Psoas muscle (tissue), 8 donors: ENCODE measurements at places on chromosomes 1 and 21. TPM values are rescaled to one million over a fixed set of nuclear protein-coding genes. Genes with fewer than 3 reads are reported as not detected.
A peak's percentile ranks its signal among the peaks of the same experiment; 100 is the strongest.

SLC9C2 gene
- not detected for total RNA-seq

FNDC5 gene
- total RNA-seq = 78.3 TPM

DNA sequence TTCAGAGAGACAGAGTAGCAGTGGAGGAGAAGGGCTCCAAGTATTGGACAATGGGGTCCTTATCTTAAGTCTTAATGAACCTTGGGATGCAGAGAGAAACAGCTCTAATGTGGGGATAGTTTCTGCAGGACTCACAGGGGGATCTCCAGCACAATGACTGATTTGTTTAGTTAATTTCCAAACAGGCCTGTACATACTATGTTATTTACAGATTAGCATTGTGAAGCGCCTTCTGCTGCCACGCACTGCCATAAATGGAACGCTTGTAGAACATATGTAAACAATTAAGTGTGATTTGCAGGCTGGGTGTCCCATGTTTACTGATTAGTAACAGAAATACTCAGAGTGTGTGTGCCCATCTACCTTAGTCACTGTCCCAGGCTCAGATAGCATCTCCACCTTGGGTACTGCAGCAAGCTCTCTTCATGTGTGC lies 56.1 kb downstream of the NTPCR start:
- DNase-seq = no peak

GRCh38 chr1:29861446-29861845 lies 625.1 kb downstream of the PTPRU start:
- no peak for DNase-seq

- no peak for DNase-seq
Measured at GRCh38 chr1:110056776-110057175, 13.7 kb downstream of the ALX3 start.

ZNF695 gene
- not detected for total RNA-seq

DNA sequence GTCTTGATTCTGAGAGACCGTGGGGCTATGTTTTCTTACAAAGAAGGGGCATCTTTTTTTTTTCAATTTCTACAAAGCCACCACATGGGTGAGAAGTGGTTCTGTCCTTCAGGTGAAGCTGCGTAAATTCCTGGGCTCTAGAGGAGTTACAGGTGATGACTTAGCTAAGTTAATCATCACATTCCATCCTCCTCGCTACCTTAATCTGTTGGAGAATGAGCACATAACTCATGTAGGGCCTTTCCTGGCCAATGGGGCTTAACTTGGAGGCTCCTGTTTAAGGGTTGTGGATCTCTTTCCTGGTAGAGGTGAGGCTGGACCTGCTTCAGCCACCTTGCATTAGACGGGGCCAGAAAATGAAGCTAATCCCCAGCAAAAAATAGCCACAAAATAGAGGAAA lies 19.9 kb downstream of the REG4 start:
- DNase-seq = no peak

DNA sequence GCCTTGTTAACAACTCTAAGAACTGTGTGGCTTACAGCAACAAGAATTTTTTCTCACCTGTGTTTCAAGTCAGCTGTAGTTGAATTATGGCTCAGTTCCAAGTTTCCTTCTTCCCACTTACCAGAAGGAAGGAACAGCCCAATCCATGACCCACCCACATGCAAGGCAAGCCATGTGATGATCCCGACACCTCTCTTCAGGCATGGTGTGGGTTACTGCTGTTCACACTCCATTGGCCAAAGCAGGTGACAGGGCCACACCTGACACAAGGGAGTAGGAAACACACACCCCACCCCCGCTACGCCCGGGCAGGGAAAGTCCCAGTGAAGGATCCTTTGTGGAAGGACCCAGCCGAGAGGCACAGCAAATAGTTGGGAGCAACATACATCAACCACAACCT lies 36.3 kb downstream of the KCNJ15 start:
- no peak for DNase-seq

PADI4 gene
- total RNA-seq = not detected

GRCh38 chr1:29450591-29450990 lies 214.3 kb downstream of the PTPRU start:
- no peak for DNase-seq

- DNase-seq = no peak
Measured at GRCh38 chr1:36080236-36080635, 3.7 kb upstream of the TEKT2 start.

DNA sequence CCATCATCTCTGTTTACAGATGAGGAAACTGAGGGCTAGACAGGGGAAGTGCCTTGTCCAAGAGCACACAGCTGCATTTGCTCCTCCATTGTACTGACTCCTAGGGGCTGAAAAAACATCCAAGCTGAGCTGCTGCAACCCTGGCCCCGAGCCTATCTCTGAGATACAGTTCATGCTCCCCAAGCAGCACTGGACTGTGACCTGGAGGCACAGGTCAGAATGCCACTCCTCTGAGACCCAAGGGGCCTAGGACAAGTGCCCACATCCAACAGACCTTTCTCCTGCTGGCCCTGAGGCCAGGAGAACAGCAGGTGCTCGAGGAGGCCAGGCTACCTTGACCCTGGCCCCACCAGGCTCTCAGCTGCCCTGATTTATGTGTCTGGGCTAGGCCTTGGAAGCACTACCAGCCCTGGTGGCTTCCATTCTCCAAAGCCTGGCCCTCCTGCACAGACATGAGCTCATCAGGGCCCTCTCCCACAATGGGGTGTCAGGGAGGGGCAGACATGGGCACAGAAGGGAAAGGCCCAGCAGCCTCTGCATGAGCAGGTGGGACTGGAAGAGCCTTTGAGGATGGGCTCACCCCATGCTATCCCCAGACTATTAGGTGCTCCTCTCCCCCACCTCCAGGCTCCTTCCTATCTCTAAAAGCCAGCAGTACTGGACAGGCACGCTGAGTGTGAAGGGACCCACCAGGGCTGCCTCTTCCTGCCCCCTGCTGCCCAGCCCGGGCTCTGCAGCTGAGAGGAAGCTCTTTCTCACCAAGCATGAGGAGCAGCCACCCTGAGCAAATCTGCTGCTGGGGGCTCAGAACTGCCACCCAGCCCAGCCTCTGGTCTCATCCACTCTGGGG lies 18.8 kb downstream of the ADGRB2 start:
- peak; percentile 73 for DNase-seq

DNA sequence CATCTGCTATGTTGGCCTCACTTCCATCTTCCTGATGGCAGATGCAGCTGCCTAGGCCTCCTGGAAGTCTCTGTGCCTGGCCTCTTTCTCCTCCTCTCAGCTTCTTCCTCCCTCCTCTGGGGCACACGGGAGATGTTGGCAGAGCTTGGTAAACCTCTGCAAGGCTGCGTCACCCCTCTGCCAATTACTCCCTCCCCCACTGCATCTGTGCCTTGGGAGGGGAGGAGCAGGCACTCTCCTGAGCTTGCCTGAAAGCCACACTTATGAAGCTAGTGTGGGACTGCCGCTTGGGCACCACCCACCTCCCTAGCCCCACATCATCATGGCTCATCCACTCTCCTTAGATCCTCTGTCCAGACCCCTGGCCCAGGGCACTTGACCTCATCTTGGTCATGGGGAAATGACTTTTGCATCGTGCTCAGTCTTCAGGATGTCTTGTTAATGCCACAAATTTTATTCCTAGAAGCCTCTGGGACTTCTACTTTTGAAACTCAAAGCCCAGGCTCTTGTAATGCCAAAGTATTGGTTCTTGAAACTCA lies 7.3 kb upstream of the TMEM51 start:
- DNase-seq = no peak

ASPM gene
- total RNA-seq = 0.17 TPM

DNA sequence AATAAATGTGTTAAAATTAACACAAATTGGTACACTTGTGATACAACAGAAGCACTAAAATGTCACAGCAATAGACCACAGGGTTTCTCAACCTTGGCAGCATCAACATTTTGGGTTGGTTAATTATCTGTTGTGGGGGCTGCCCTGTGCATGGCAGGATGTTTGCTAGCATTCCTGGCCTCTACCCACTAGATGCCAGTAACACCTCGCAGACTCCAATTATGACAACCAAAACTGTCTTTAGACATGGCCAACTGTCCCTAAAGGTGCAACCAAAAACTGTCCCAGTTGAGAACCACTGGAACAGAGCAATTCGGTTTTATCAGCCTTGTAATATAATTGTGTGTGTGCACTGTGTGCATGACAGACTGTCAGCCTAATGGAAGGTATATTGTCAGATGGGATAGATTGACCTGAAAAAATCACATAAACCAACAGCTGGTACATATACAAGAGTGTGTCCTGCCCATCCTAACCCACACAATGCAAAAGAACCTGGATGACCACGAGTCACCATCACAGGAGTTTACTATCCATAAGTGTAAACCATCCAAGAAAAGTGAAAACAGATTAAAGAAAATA lies 13.5 kb upstream of the ERG start:
- no peak for DNase-seq

- DNase-seq = no peak
Measured at GRCh38 chr1:156765666-156766065, 1.7 kb upstream of the PRCC start.

CR2 gene
- 0.27 TPM for total RNA-seq

GRCh38 chr1:40232444-40232843 lies 15.3 kb upstream of the TMCO2 start:
- no peak for DNase-seq

DNA sequence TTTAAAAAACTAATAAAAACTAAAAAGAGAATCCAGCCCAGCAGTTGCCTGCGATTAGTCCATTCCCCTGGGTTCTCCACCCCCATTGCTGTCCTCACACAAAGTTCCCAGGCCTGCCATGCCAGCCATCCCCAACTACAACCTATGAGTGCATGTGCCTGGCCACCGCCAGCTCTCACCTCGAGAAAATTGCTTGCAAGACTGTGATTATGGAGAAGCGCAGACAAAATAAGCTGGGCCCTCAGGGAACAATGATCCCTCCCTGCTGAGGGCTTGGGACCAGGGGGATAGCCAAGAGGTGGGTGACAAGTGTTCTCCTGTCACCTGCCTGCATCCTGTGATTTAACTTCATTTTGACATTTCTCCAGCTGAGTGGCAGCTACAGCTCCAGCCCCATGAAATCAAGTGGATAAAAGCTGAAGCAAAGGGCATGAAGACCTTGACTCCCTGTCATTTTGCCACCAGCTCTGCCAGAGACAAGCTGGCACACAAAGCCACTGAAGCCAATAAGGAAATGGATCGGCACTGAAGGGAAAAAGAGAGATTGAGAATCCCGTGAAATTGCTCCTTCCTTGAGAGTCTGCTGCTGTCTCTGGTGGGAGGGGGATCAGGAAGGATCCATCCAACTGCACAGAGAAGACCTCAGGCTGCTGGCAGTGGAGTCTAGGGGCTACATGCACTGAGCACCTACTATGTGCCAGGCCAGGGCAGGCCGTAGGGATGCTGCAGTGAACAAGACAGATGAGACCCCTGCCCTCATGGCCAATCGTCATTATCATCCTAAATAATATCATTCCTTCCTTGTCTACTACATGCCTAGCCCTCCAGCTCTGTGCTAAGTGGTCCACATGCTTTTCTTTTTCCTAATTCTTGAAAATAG lies 40.7 kb downstream of the MATN1 start:
- DNase-seq = peak; percentile 20

GRCh38 chr1:116182019-116182714 lies 71.0 kb downstream of the MAB21L3 start:
- DNase-seq = no peak

GRCh38 chr1:48215222-48215621 lies 7.3 kb upstream of the SLC5A9 start:
- DNase-seq = no peak

DCAF8 gene
- total RNA-seq = 194 TPM

- DNase-seq = peak; percentile 56
Measured at GRCh38 chr1:159171254-159171687, at the start of gene CADM3. TSS of gene CADM3 (plus strand) at chr1:159171615. CDS start at chr1:159171766, 151 bp downstream.

GRCh38 chr1:237353918-237354317 lies 311.9 kb downstream of the RYR2 start:
- no peak for DNase-seq

- no peak for DNase-seq
Measured at GRCh38 chr21:37956772-37957171, 40.5 kb upstream of the KCNJ6 start.

GRCh38 chr1:9825093-9826074 lies 1.6 kb upstream of the CLSTN1 start:
- peak; percentile 85 for DNase-seq

DNA sequence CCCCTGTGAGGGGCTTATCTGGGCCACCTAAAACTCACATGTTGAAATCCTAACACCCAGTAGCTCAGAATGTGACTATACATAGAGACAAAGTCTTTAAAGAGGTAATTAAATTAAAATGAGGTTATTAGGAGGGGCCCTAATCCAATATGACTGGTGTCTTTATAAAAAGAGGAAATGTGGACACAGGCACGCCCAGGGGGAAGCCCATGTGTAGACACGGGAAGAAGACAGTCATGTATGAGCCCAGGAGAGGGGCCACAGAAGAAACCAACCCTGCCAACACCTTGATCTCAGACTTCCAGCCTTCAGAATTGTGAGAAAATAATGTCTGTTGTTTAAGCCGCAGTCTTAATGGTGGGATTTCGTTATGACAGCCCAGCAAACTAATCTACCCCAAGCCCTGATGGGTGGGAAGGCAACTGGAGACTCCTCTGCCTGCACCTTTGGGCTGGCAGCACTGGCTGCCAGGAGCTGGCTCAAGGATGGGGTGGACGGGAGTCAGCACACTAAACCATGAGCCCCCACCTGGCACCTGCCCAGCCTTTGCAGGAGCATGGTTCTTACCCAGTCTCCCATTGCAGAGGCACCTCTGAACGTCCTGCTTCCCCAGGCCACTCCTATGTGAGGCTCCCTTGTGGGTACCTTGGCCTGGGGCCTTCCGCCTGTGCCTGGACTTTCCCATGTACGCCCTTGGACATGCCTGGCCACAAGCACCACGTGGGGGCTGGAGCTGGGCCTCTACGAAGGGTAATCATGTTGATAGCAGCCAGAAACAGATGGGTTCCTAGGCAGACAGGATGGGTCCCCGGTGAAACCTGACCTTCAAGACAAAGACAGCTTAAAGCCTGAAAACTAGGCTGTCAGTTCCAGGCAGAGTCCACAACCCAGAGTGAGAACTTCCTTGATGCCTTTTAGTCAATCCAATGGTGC lies 57.1 kb upstream of the DMRTB1 start:
- DNase-seq = no peak

IFNLR1 gene
- total RNA-seq = 1.9 TPM

DNA sequence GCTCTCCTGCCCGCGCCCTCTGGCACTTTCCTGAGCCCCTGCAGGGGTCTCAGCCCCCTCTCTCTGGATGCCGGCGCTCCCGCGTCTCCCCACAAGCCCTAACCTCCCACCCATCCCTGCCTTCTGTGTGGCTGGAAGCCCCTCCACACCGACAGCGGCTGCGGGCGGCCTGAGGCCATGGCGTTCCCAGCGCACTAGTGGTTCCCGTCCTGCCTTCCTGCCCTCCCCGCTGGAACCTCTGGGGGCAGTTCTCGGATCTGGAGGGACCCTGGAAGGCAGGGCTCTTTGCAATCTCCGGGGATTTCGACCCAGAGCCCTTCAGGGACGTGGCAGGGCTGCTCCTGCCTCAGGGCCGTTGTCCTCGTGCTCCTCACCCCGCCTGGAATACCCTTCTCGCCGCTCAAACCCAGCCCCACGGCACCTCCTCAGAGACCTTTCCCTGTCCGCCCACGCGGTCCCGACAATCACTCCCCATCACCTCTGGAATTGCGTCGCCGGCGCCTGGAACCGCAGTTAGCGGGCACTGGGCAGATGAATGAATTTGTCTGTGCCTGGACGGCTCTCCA lies 493 bp upstream of the ESPN start:
- no peak for DNase-seq

MYBPH gene
- 563 TPM for total RNA-seq
